ENCODE measurements at places on chromosomes 2 and 18.

DNA sequence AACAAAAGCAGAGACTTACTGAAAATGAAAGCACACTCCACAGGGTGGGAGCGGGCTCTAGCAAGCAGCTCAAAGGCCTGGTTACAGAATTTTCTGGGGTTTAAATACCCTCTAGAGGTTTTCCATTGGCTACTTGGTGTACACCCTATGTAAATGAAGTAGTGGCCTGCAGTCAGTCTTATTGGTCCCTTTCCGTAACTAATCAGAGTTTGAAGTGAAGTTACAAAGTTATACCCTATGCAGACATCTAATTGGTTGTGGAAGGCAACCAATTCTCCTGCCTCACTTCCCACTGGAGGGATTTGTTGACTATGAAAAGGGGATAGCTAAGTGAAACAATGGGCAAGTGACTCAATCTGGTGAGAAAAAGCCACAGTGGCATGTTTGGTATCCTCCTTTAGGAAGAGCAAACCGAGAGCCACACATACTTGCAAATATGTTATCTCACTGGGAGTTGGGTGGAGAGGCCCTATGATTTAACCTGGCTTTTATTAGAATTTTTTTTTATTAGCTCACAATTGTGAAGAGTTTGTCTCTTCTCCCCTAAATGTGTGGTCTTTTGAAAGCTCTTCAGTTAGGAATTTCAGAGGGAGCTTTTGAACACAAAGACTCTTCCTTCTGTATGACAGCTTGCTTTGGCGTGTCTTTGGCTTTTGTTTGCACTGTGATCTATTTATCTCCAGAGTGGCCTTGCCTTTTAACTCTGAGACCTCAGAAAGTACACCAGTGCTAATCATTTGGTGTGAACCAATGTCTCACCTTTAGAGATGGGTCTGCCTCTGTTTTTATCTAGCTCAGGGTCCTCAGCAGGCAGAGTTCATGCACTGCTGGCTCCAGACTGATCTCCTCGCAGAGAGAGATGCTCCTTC, 69.6 kb downstream of the MAP4K4 start:
- peak; percentile 36 for DNase-seq

GRCh38 chr2:137969418-137969765, 5.1 kb downstream of the HNMT start:
- DNase-seq, result peak; percentile 79

DNA sequence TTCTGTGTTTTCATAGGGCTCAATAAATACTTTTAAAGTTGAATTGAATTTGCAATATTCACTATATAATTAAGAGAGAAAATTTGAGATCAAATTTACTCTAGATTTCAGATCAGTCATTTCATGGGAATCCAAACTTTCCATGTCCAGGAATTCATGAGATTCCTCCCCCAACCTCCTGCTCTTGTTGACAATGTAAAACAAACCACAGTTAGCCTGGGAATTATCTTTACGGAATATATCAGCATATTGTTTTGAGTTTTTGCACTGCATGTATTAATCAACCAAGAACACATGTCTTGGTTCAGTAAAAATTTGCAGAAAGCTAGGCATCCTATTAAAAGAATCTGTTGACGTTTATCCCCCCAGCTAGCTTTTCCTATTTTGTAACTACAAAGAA, 42.3 kb downstream of the CYP1B1 start:
- DNase-seq, result no peak

GRCh38 chr2:147698166-147698565, 146.7 kb upstream of the ACVR2A start:
- DNase-seq, result no peak

GRCh38 chr2:232348936-232349335, 29.6 kb upstream of the ALPP start:
- no peak for DNase-seq

DNA sequence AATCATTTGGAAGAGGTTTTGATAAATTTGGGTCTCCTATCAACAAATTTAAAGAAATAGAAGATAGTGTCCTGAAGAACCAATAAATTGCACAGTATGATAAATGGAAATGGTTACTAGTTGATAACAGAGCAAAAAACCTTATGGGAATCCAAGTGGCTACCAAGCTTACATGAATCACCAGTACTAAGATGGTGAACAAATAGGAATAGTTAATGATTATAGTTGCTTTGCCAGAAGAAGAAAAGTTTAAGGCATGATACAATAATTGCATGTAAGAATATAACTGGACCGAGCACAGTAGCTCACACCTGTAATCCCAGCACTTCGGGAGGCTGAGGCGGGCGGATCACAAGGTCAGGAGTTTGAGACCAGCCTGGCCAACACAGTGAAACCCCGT, 19.6 kb upstream of the INO80D start:
- DNase-seq, result no peak

- no peak for DNase-seq
Observed at GRCh38 chr18:41371156-41372045, 583.6 kb upstream of the PIK3C3 start.

DNA sequence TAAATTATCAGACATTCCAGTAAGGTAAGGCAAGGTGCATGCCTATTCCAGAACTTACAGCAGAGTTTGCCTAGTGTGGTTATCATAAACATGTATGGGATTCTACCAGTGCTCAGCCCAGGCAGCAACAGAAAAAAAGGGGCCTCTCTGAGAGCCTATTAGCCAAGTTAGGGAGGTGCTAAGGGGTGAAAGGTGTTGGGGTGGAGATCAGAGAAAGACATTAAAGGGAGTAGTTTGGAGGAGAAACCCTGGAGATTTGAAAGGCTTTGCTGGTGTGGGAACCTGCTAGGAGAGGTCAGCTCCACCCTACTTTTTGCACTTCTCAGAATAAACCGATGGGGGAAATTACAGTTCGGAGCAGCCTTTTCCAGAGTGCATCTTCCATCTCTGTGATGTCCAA, 2.9 kb downstream of the ARPC2 start:
- no peak for DNase-seq

GRCh38 chr2:118268268-118268667, 180.0 kb downstream of the INSIG2 start:
- no peak for DNase-seq

- peak; percentile 73 for DNase-seq
Observed at GRCh38 chr18:63016270-63016669, 300.9 kb downstream of the PHLPP1 start.

GRCh38 chr2:169005994-169006393, 25.1 kb downstream of the ABCB11 start:
- no peak for DNase-seq

DNA sequence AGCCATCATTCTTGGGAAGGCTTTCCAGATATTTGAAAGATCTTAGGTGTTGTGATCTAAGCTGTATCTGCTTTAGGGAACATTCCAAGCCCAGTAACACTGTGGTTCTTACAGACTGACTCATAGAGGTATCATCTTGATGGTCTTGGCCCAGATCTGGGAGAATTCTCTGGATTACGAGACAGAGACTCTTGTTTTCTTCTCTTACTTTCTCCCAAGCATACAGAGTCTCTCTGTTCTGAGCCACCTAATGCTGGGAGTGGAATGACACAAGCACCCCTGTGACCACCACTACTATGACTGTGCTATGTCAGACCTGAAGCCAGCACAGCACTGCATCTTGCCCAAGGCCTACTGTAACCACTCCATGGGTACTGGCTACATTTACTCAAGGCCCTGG, 81.0 kb upstream of the EPAS1 start:
- no peak for DNase-seq

GRCh38 chr18:2926528-2926927, 79.7 kb downstream of the EMILIN2 start:
- no peak for DNase-seq

- DNase-seq, result no peak
Observed at GRCh38 chr18:50179465-50179864, 15.5 kb downstream of the MYO5B start.

- no peak for DNase-seq
Observed at GRCh38 chr18:12014521-12015415, 33.5 kb downstream of the IMPA2 start.

DNA sequence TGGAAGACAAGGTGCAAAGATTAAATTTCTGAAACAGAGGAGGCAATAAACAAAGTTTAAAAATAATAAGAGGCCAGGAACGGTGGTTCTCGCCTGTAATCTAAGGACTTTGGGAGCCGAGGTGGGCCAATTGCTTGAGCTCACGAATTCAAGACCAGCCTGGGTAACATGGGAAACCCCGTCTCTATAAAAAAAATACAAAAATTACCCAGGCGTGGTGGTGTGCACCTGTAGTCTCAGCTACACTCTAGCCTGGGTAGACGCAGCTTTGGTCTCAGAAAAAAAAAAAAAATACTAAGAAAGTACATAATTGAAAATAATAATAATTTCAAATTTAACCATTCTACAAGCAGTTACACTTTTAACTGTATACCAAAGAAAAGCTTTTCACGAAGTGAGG, 744.6 kb upstream of the POU3F3 start:
- no peak for DNase-seq

- DNase-seq, result no peak
Observed at GRCh38 chr2:238267884-238268680, 20.3 kb downstream of the PER2 start.

DNA sequence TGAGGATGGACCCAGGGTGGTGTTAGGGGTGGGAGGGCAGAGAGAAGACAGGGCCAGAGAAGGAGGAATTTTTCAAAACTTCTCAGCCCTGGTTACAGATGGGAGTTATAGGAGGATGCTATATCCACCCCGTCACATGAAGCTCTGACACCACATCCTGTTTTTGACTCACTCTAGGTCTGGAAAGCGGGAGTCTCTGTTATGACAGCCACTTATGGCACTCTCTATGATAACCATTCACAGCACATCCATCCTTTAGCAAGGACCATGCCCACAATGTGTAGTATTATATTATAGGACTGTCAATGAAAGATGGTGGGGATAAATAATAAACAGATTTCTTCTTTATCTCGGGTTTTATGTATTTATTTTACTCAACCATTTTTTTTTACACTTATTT, 461.2 kb downstream of the CDH2 start:
- DNase-seq, result no peak

DNA sequence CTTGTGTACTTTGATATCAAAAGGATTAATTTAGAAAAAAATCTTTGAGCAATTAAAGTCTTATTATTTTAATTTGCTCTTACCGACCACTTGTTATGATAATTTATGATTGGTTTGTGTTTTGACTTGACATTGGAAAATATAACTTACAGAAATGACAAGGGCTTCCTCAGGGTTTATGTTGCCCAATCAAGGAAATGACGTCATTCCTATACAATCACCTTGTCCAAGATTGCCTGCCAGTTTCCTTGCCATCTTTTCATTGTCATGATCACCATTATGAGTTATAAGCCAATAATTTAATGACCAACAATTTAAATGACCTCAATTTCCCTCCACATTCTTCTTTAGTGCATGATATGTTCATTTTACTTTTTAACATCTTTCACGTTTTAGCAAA, 351.8 kb upstream of the TMEFF2 start:
- no peak for DNase-seq

DNA sequence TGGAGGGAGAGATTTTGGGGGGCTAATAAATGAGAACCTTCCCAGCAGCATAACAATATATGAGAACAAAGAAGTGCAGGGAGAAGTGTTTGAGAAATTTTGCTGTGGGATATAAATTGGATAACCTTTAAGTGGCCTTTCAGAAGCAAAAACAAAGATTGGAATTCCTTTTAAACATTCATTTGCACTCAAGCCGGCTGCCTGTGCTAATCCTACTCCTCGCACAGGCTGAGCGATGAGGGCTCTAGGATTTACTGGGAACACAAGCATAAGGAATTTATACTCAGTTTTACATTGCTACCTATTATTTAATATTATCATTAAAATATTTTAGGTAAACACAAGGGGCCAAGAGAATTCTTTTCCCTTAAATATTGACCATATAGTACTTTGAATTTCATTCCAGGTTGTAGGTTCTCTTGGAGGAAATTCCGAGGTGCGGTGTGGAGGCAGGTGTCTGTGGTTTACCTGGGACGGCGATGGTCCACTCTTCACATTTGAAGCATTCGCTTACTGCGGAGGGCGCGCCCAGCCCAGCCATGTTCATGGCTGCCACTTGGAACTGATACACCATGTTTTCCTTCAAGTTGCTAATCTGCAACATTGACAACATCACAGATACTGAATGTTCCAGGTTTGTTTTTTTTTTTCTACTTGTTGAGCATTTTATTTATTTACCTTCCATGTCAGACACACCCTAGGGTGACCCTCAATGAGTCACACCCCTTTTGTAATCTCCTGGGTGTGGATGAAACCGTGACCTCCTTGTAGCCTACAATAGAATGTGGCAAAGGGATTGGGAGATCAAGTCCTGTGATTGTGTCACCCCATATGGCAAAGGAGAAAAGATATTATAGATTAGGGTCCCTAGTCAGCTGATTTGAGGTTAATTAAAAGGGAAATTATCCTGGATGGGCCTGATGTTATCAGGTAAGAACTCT, 100.1 kb downstream of the MYOM1 start:
- no peak for DNase-seq
